ENCODE measurements at places on chromosomes 3 and 15.

DNA sequence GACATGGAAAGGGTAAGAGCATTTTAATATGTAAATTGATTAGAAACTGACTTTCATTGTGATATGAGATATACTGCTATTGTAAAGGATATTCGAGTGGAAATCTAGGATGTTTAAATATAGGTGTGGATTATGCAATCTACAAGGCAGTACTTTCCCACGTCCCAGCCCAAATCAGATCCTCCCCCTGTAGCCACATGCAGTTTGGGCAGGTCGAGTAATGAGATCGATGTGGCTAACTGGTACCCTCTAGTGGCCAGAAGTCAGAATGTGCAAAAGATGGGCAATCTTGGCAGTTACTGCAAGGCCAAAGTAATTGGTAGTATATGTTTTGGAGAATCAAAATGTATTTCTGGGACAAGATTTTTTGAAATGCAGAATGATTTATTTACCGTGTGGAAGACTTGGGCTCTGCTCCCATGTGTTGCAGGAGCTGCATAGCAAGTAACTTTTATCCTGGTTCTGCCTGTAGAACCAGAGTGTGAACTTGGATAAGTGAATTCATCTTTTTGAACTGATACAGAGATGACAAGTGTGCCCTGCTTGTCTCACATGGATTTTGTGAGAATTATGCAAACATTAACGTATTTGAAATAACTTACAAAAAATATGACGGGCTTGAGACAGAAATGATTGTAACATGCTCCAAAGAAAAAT, 94.5 kb upstream of the ADAMTSL3 start:
- DNase-seq, result peak; percentile 20

DNA sequence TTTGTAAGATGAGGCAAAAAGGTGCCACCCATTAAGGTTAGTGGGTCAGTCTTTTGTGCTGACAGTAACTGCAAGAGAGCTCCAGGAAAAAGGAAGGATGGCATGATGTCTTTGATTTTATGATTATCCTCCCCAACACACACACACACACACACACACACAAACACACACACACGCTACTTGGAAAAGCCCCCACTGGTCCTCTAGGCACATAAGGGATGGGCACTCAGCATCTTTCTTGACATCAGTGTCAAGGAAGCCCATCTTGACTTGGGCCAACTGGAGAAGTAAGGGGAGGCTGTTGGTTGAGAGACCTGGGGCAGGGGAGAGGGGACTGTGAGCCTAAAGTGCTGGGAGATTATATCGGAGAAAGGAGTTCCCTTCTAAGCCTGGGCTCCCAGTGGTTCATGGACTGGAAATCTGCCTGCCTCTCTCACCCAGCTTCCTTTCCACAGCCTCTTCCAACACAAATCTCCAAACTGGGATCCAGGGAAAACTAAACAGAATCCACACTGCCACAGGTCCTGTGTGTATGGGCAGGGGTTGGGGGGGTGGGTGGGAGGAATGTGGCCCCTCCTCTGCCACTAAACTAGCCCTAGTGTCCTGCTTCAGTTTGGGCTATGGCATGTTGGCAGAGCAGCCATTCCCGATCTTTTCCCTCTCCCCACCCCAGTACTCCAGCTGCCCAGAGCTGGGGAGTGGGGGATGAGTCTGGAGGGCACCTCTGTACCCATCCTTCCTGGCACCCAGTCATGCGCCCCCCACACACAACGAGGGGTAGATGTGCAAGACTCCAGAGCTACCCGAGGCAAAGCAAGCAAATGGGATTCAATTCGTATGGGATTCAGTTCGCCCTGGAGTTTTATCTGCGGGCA, 1.6 kb downstream of the AMOTL2 start:
- no peak for DNase-seq

- no peak for DNase-seq
These were observed 457.7 kb upstream of the THRB start for GRCh38 chr3:24952388-24952787.

- DNase-seq, result no peak
These were observed 6.3 kb upstream of the PTH1R start for GRCh38 chr3:46871222-46871621.

DNA sequence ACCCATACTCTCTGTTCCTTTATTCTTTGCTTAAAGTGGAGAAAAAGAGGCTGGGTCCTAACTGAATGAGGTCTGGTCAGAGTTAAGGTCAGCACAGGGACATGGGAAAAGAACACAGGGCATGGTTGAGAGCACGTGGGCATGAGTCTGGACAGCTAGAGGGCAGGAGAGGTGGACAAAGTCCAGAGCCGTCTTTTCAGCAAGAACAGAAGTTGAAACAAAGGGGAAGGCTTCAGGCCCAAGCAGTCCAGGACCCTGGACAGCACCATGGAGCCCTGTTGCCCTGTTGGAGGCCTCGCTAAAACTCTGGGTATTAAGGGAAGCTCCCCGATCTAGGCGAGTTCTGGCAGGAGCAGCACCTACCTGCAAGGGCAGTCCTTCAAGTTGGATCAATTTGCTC, 50.7 kb downstream of the XYLB start:
- no peak for DNase-seq

- no peak for DNase-seq
These were observed 62.4 kb upstream of the STAC start for GRCh38 chr3:36317915-36318314.

DNA sequence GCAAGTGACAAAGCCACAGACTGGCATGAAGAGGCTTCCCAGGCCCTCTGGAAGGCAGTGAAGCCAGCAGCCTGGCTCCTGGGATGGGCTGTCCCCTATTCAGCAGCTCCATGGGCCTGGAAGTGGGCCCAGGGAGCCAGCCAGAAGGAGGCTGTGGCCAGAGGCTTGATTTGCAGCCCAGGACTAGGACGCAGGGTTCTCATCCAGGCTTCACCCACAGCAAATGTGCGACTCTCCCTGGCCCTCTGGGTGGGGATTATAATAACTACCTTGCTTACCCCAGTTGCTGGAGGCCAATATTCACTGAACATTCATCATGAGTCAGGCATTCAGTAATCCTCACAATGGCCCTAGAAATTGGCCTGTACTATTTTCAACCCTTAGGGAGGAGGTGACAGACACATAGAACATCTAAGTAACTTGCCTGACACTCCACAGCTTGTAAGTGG, 24.6 kb upstream of the SRP14 start:
- peak; percentile 75 for DNase-seq

DNA sequence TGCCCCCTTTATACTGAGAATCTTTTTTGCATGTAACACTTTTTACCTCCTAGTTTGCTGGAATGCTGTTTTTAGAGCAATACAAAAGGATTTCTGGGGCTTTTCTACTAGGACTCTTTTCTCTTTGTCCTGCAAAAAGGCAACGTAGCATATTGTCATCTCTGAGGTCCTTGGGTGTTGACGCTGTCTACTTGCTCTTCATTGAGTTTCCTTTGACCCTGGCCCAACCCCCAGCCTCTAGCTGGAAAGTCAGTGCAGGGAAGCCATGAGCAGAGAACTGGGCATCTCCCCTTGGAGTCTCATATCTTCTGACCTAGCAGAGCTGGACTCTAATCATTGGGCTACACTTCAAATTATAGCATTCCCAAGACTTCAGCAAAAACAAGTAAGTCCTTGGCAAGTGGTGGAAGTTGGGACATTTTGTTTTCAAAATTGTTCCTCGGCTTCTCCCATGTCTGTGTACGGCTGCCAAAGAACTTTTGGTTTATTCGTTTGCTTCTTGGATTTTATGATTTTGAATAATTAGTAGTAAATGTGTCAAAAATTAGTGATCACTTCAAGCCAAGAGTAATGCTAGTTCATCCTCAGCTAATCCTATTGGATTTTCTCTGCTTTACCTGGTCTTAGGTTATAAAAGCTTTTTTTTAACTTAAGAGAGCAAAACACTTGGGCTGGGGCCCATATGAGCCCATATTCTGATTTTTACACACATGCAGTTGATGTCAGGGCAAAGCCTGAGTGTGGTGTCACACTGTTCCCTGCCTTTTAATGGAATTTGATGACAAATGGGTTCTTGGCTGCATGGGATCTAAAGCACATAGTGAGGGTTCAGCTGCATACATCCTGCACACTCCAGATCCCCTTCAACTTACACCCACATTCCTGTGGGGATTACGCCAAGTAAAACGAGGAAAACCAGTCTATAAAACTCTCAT, 419.5 kb upstream of the C2CD4B start:
- no peak for DNase-seq

DNA sequence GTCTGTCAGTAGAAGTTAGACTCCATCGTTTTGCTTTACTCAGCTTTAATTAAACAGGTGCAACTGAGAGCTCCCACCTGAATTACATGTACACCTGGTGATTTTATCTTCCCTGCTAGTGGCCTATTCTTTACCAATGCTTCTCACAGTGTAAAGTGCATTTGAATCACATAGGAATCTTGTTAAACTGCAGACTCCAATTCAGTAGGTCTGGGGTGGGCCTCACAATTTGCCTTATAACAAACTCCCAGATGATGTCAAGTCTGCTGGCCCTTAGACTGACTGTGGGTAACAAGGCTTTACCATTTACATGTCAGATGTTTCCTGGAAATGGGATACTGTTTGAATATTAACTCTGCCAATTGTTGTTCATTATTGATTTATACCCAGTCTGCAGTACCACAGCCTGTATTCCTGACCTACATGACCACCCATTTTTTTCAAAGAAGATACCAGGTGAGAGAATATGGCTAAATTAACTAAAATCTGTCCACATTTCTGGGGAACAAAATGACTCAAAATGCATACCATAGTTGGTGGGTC, 37.2 kb downstream of the CMSS1 start:
- no peak for DNase-seq

DNA sequence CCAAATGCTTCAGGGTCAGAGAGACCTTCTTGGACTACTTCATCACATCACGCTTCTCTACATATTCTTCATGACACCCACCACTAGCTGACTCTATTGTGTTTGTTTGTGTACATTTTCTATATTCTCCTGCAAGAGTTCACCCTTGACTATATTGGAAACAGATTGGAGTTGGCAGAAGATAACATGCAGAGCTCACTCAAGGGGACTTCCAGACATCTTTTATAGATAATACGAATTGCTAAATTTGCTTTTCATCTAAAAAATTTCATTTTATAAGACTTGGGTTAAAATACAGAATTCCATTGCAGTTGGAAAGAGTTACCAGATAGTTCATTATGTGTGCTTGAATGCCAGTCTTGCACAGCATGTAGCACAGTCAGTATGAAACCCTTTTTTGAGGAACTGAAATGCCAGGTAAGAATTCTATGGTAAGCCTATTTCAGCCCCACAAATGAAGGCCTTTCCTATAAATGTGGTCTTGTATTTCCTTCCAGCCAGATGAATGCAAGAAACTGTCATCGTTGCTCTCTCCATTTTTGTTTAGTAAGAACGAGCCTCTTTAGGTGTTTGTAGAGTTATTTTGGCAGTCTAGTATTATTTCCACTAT, 177.6 kb downstream of the GHSR start:
- no peak for DNase-seq

DNA sequence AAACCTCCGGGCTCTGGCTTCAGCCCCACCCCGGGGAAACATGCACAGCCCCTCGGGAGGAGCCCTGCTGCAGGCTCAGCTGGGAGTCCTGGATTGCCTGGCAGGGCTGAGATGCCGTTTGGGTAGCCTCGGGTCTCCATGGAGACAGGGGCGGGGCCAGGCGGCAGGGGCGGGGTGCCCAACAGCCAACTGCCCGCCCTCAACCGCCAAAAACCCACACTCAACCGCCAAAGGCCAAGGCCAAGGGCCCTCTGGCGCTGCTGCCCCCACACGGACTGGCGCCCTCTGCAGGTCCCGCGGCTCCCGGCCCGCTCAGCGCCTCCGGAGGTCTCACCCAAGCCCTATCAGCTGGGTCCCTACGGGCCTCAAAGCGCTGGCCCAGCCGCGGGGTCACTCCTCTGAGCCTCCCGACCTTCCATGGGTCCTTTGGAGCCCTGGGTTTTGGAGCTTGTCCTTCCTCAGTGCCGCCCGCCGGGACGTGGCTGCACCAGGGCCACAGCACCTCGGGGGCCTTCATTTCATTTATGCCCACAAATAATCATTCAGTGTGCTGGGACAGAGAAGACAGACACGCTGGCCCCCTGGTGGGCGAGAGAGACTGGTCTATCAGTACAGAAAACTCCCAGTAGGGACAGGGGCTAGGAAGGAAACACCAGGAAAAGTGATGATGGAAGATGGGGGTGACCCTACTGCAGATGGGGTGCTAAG, 33.5 kb upstream of the ACAD9 start:
- DNase-seq, result peak; percentile 85

DNA sequence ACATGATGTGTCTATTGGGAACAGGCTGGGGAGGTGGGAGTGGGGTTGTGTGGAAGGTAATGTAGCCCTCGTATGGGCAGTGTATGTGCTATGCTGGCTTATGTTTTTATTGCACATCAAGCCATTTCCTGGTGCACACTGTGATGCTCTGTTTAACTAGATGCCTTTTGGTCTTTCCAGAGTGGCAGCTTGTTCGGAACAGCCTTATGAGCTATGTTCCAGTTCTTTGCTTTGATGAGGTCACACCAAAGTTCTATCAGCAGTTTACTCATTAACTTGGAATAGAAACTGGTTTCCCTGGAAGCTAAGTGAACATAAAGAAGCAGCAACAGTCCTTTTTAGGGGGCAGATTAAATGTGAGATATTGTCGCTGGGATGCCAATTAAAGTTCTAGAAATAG, 133.9 kb downstream of the DIPK2A start:
- no peak for DNase-seq

GRCh38 chr3:17894434-17895060, 152.1 kb upstream of the TBC1D5 start:
- no peak for DNase-seq

DNA sequence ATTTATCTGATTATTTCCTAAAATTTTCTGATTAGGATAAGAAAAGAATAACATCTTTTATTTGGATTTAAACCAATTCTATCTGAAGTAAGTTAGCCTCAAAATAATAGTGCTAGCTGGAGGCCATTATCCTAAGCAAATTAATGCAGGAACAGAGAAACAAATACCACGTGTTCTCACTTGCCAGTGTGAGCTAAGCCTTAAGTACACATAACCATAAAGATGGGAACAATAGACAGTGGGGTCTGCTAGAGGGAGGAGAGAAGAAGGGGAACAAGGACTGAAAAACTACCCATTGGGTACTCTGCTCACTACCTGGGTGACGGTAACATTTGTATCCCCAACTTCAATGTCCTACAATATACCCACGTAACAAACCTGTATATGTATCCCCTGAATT, 31.3 kb upstream of the LYSMD4 start:
- no peak for DNase-seq

DNA sequence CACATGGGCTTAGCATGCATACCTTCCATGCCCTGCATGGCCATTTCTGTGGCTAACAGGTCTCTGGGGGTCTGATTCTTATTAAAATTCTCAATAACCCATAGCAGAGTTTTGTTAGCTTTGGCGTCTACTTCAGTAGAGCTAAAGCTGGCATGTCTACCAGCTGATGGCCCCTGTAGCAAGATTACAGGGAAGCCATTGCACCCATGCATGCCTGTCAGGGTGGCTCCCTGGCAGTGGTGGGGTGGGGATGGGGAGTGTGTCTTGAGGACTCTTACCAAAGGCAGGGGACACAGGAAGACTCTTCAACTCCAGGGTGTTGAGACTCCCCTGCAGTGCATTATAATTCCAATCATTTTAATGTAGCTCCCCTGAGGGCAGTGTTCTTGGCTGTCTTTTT, 4.7 kb downstream of the KY start:
- DNase-seq, result no peak
